ENCODE measurements at places on chromosomes 6 and 20.
A peak's percentile ranks its signal among the peaks of the same experiment; 100 is the strongest.

- DNase-seq, result no peak
These were observed 217.2 kb downstream of the IBTK start for GRCh38 chr6:82030301-82030700.

DNA sequence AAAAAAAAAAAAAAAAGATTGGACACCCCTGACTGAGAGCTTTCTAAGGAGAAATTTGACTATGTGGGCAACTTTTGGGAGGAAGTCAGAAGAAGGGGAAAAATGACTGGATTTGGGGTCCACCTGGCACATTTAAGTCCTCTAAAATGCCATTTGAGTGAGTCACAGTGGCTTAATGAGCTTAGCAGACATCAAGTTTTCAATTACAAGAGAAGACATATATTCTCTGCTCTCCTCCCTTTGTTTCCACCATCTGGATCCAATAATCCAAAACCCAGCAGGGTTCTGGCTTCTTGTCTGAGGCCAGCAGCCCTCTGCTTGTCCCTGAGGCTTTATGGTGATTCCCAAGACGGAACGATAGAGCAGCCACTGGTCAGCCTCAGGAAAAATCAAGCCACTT is 6.9 kb downstream of the PI3 start:
- no peak for DNase-seq

DNA sequence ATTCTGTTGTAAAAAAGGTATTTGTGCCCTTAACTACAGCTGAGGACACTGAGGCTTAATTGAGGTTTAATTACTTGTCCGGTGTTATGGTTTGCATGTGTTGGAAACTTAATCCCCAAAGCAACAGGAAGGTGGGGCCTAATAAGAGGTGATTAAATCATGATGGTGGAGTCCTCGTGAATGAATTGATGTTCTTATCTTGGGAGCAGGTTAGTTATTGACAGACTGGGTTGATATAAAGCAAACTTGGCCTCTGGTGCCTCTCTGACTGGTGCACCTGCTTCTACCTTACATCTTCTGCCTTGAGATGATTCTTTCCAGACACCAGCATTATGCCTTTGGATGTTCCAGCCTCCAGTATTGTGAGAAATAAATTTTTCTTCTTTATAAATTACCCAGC is 306.5 kb upstream of the HS3ST5 start:
- DNase-seq, result no peak

GRCh38 chr6:70134542-70134941 is 168.3 kb downstream of the COL9A1 start:
- DNase-seq, result no peak

DNA sequence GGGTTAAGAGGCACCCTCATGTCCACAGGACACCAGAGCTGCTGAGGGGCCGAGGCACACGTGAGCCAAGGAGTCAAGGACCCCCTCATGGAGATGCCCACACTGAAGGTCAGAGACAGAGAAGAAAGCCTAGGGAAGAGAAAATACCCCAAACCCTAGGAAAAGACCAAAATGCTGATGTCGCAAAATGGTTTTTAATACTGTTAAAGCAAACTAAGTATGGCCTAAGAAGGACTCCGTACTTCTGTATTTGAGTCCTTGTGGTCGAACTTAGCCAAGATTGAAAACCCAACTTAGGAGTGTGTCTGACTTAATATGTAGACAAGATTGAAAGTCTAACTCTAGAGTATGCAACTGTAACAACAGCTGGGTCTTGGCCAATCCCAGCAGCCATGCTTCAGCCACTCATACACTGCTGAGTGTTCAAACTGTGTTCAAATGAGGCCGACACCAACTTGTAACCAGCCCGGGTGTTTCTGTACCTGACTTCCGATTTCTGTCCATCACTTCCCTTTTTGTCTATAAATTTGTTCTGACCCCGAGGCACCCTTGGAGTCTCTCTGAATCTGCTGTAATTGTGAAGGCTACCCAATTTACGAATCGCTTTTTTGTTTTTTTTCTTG is 92.6 kb upstream of the AGPAT4 start:
- no peak for DNase-seq

GRCh38 chr20:57378646-57379262 is 12.4 kb upstream of the RBM38 start:
- DNase-seq, result no peak

GRCh38 chr6:82775361-82775760 is 290.3 kb downstream of the UBE3D start:
- DNase-seq, result peak; percentile 2

- DNase-seq, result peak; percentile 77
These were observed 477.1 kb downstream of the BTBD3 start for GRCh38 chr20:12394786-12395185.

- DNase-seq, result peak; percentile 19
These were observed 452.1 kb upstream of the PLCB4 start for GRCh38 chr20:8616792-8617191.

DNA sequence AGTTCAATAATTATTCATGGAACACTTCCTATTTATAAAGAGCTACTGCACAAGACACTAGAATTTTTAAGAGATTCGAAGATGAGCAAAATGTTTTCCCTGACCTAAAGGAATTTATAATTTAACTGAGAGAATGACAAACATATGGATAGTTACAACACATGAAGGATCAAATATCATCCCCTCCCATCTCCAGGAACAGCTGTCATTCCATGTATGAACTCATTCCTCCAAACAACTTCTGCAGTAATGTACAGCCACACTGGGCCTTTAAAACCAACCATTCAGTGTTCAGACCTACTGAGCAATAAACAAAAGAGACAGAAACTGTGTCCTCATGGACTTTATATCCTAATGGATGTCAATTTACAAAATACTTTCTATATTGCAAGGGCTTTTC is 87.8 kb downstream of the KIF16B start:
- peak; percentile 61 for DNase-seq

DNA sequence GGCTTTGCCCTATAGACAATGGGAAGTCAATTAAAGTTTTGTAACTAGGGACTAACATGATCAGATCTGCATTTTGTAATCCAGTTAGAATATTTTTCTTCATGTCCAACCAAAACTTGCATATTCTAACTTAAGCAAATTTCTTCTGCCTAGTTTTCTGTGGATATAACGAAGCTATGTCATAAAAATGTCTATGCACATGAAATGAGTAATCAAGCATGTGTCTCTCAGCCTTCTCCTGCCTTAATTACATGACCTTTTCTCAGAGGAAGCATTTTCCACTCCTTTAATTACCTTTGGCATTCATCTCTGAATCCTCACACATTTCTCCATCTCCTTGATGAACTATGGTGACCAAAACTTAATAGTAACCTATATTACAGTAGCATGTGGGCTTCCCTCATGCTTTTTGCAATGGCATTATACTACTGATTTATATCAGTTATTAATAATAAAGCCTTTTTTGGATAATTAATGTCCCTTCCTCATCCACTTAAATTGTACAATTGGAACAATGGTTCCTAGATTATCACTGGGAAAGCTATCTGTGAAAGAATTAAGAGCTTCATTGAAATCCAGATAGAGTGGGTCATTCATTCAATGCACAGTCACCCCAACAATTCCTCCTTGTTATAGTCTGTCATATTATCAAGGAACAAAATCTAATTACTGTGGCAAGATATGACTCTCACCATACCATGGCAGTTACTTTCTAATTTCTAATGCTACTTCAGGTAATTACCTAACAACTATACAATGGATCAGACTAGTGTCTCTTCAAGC is 19.1 kb upstream of the FBXO9 start:
- no peak for DNase-seq

DNA sequence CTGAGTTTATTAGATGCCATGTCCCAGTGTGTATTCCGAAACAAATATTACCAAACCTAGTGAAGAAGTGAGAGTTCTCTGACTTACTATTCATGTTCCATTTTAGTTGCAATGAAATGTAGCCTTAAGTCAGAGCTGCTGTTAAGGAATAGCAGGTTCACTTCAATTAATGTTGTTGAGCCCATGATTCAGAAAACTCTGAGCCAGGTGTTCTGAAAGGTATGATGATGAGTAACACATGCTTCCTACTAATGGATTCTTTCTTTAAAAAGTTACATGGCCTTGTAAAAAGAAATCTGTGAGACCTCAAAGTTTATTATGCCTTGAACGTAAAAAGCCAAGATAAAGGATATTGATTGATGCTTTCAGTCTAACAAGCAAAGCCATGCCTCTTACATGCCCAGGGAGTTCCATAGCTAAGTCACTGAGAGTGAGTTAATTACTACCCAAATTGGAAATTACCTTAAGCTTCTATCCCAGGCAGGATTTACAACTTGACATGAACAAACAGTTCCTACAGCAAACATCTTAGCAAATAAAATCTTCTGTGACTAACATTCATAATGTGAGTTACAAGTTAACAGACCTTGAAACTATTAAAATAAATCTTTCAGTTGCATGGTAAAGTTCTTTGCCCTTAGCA is 122.9 kb downstream of the AKAP7 start:
- no peak for DNase-seq

DNA sequence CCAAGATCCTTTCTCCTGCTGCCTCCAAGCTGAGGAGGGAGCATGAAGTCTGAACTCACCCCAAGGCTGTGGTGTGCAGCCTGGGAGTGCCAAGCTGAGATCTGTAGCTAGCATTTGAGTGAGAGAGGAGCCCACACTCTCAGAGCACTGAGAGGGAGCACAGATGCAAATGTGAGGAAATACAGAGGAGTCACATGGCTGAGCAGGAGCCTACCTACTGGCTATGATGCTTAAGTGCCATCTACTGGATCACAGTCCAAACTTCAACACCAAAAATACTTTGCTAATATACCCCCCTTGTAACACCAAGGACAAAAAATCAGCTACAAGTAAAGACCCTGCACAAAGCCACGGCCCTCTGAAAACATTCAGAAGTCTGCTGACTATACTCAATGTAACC is 94.4 kb upstream of the IMPG1 start:
- no peak for DNase-seq

DNA sequence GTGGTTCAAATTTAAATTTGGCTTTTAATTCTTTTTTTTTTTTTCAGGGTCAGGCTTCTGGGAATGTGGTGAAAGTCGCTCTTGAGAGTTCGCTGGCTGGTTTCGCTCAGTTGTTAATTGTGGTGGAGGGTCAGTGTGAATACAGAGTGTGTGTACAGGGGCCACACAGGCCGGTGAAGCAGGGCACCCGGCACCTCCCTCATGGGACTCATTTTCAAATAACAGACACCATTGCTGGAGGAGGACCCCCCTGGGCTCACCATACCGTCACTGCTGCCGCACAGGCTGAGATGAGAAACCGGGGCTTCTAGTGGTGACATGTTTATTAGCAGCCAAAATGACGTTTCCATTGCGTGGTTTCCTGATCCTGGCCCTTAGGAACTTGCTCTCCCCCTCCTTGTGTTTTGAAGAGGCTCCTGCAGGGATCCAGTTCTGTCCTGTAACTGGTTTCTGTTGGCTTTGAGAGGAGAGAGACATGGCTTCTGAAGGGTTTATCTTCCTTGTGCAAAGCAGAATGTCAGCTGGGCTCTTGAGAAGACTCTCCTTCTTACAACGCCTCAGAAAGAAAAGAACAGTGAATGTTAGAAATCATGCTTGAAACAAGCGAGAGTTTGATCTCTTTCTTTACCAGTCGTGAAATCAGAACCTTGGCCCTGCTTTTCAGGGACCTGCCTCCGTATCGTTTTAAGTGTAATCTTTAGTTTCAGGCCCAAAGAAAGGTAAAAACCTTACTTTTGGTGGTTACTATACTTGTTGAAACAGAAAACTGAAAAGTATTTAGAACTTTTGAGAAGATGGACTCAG is 37.8 kb downstream of the DUSP22 start:
- no peak for DNase-seq

DNA sequence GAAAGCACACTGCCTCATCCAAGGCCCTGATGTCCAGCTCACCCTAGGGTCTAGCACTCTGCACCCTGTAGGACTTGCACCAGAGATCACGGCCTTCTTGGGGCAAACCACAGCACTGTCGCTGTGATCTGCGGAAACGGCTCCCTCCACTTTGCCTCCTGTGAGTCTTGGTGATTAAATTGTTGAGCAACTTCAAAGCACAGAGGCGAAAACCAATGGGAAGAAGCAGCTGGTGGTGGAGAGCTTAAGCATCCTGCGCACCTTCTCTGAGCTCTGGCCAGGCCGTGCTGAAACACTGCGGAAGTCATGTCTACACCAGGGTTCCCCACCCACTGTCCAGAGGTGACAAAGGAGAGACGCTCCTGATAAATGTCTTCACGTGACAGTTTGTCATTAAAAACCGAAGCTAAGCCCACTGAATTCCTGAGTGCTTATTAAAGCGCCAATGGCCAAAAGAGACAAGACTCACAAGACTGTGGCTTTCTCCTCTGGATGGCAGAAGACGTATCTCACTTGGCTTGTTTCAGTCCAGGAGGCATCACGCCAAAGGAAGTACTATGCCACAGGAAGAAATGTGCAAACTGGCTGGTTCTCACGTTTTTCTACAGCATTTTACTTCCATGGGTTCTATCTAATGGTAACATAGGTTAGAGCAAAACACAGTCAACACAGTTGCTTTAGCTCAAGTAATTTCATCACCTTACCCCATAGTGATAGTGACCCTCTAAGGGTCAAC is 3.1 kb downstream of the RAMACL start:
- no peak for DNase-seq
